ENCODE measurements at places on chromosomes 16 and 17. TPM values are rescaled to one million over a fixed set of nuclear protein-coding genes. Genes with fewer than 3 reads are reported as not detected.

DNA sequence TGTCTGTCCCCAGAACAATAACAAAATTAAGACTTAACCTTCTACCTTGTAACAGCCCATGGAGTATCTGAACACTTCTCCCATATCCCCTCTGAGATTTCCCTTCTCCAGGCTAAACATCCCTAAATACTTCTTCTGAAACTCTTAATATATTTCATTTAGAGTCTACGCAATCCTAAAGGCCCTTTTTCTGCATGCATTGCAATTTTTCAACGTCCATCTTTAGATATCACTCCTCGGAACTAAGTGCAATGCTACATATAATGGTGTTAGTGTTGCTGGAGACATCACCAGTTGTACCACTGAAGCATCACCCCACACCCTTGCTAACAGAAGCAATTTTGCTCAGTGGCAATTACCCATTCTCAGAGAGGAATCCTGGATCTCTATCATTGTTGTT is 13.2 kb downstream of the GRIN2A start:
- no peak overlapping the region for H3K4me3 ChIP-seq
- H3K4me1 ChIP-seq, result no peaks in the 10 kb centered on the region
- H3K27me3 ChIP-seq, result no peaks in the 10 kb centered on the region
- H3K36me3 ChIP-seq, result no peaks in the 10 kb centered on the region

- no peaks in the 10 kb centered on the region for H3K4me1 ChIP-seq
- H3K4me3 ChIP-seq, result no peak overlapping the region
- H3K27ac ChIP-seq, result no peak overlapping the region
- no peak for DNase-seq
- no peaks in the 10 kb centered on the region for H3K27me3 ChIP-seq
- H3K36me3 ChIP-seq, result no peaks in the 10 kb centered on the region
Measured at GRCh38 chr16:82807311-82807710, 180.5 kb downstream of the CDH13 start.

The RPRML gene
- 9.1 TPM for total RNA-seq

DNA sequence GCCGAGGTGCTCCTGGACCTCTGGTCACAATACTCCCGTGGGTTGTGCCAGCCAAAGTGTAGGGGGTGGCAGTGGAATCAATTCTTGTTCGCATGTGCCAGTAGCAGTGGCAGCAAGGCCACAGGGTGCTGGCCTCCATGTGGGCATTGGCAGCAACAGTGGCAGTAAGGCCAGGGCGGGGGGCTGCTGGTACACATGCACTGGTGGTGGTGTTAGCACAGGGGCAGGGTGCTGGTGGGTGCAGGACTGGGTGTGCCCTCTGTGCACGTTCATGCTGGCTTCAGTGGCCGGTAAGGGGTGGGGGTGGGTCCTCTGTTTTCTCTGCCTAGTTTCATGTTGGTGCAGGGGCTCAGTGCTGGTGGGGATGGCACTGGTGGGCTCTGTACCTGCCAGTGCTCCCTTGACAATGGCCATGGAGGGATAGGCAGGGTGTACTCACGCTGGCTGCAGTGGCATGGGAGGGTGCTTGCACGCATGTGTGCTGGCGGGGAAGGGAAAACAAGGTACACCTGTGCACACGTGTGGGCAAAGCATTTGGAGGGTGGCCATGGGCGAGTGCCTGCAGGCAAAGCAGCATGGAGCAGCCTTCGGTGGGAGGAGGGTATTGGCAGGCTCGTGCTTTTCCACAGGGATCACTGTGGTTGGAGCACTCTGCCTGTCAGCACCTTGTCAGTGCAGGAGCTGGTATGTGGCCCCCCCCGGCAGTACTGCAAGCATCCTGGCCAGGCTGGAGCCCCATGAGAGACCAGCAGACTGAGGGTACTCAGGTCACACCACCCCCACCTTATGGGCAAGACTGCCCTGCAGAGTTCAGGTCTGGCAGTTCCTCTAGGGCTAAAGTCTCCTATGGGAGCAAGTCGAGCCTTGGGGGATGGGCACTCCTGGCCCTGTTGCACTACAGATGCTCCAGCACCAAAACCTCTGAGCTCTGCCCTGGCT is 35.8 kb downstream of the NF1 start:
- no peak overlapping the region for H3K27ac ChIP-seq
- no peak for DNase-seq
- peaks cover 5% of the 10 kb centered on the region for H3K36me3 ChIP-seq

DNA sequence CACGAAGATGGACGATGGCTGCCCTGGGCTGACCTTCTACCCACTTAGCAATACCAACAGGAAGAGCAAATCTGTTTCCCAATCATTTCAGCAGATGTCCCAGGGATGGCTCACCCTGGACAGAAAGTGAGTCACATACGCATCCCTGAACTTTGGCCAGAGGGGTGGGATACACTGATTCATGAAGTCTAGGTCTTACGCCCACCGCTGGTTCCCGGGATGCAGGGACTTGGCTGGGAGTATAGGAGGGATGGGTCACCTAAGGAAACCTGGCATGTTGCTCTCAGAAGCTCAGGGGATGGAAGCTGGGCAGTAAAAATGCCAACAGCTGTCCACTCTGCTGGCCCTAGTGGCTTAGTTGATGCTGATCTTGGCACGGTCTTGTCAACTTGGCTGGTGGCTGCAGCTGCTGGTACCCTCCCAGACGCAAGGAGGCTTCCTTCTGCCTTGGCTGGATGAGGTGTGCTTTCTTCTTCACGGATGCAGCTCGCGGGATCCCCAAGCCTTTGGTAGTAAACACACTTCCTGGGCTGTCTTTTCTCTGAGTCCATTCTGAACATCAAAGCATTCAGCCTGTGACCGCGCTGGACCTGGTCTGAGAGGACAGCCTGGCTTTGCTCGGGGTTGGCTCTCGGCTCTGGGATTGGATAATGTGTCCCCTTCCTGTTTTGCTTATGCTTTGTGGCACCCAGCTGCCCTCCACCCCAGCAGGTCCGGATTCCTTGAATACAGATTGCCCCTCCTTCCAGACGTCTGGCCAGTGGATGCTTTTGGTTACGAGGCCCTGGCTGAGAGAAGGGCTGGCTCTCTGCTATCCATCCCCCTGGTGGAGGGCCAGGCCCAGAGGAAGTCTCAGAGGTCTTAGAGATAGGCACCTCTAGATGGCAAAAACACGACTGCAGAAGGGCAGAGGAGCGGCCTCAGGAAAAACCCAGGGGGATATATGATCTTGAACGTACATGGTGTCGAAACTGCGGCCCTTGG is 71.5 kb downstream of the RAP1GAP2 start:
- no peaks in the 10 kb centered on the region for H3K36me3 ChIP-seq
- no peak overlapping the region for H3K27ac ChIP-seq
- no peak overlapping the region for H3K4me3 ChIP-seq
- no peak for DNase-seq
- no peaks in the 10 kb centered on the region for H3K4me1 ChIP-seq

GRCh38 chr17:7437950-7438614 is 1.2 kb upstream of the FGF11 start:
- H3K4me1 ChIP-seq, result peaks cover 3% of the 10 kb centered on the region
- H3K27me3 ChIP-seq, result no peaks in the 10 kb centered on the region
- no peak for DNase-seq
- H3K4me3 ChIP-seq, result no peak overlapping the region
- no peaks in the 10 kb centered on the region for H3K36me3 ChIP-seq
- H3K27ac ChIP-seq, result no peak overlapping the region

- no peaks in the 10 kb centered on the region for H3K36me3 ChIP-seq
- no peak for DNase-seq
- no peaks in the 10 kb centered on the region for H3K4me1 ChIP-seq
- H3K4me3 ChIP-seq, result no peak overlapping the region
Measured at GRCh38 chr16:12906271-12906670, 4.9 kb downstream of the SHISA9 start.

The TM4SF5 gene
- not detected for total RNA-seq

DNA sequence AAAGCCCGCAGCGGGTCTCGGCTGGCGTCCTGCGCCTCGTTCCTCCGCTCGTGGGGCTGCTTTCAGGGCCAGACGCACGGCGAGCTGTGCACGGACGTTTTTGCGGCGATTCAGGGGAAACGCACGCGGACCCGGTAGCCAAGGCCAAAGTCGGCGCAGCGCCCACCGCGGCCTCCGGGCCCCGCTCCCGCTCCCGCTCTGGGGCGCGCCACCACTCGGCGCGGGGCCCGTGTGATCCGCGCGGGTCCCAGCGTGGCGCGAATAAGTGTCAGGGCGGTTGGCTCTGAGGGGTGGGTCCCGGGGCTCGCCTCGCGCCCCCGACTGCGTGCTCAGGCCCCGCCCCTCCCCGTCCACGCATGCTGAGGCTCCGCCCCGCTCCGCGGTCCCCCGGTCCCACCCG is 694 bp upstream of the TBCD start:
- peak overlapping the region; percentile 51 for H3K4me3 ChIP-seq
- DNase-seq, result no peak
- peaks cover 3% of the 10 kb centered on the region for H3K4me1 ChIP-seq
- H3K36me3 ChIP-seq, result 0 out of 2 replicates have a peak, but pooled peaks cover 2% of the 10 kb centered on the region
- no peaks in the 10 kb centered on the region for H3K27me3 ChIP-seq

GRCh38 chr16:48596326-48596725 is 13.7 kb downstream of the N4BP1 start:
- no peak for DNase-seq
- no peak overlapping the region for H3K4me3 ChIP-seq
- no peak overlapping the region for H3K27ac ChIP-seq
- H3K36me3 ChIP-seq, result peaks cover 15% of the 10 kb centered on the region
- H3K4me1 ChIP-seq, result no peaks in the 10 kb centered on the region

The DNAAF1 gene
- not detected for total RNA-seq

The CACNG1 gene
- not detected for total RNA-seq

- no peak for DNase-seq
- no peaks in the 10 kb centered on the region for H3K4me1 ChIP-seq
- H3K36me3 ChIP-seq, result no peaks in the 10 kb centered on the region
- H3K4me3 ChIP-seq, result no peak overlapping the region
Measured at GRCh38 chr17:16662936-16663335, 9.3 kb upstream of the ZNF624 start.

DNA sequence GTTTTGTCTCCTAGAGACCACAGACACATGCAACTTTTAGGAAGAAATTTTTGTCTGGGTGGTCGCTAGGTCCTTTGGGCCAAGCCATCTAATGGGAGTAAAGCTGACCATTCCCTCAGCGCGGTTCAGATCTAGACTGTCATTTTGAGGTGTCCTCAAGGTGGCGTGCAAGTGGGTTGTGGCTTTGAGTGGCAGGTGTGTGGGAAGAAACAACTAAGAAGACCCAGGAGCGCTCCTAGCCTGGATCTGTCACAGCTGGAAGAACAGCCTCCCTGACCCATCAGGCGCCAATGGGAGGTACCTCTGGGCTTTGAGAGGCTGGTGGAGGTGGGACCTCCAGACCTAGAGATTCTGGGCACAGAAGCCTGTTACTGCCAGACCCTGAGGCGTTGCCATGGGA is 645.1 kb downstream of the KCNJ18 start:
- H3K36me3 ChIP-seq, result no peaks in the 10 kb centered on the region
- no peak overlapping the region for H3K27ac ChIP-seq
- H3K27me3 ChIP-seq, result peaks cover 15% of the 10 kb centered on the region
- no peak overlapping the region for H3K4me3 ChIP-seq
- no peak for DNase-seq
- no peaks in the 10 kb centered on the region for H3K4me1 ChIP-seq

- H3K27ac ChIP-seq, result no peak overlapping the region
- no peaks in the 10 kb centered on the region for H3K36me3 ChIP-seq
- H3K4me3 ChIP-seq, result no peak overlapping the region
- H3K27me3 ChIP-seq, result no peaks in the 10 kb centered on the region
- DNase-seq, result peak; percentile 43
Measured at GRCh38 chr16:17224879-17225281, 245.9 kb downstream of the XYLT1 start.

DNA sequence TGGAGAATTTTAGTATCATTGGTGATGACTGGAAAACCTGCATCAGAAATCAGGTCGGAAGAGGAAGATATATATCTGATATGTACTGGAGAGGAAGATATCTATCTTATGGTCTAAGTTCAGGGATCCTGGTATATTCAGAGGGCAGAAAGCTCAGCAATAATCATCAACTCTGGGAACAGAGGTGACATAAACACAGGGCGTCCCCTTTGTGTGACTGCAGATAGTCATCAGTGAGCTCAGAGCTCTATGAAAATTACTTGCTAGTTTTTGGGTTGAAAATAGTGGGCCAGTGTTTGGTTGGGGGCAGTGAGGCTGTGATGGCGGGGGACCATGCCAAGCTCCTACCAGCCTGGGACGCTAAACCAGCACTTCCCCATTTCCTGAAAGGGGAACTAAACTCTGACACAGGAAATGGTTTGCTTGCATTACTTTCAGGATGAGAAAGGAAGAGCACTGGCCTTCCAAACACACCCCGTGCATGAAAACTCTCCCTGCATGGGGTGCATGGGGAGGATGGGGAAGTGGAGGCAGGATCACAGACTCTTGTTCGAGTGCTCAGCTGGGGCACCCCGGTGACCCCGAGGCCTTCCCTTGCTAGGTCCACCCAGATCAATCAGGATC is 15.8 kb downstream of the NOD2 start:
- no peaks in the 10 kb centered on the region for H3K27me3 ChIP-seq
- H3K4me1 ChIP-seq, result no peaks in the 10 kb centered on the region
- H3K36me3 ChIP-seq, result no peaks in the 10 kb centered on the region
- no peak overlapping the region for H3K4me3 ChIP-seq

DNA sequence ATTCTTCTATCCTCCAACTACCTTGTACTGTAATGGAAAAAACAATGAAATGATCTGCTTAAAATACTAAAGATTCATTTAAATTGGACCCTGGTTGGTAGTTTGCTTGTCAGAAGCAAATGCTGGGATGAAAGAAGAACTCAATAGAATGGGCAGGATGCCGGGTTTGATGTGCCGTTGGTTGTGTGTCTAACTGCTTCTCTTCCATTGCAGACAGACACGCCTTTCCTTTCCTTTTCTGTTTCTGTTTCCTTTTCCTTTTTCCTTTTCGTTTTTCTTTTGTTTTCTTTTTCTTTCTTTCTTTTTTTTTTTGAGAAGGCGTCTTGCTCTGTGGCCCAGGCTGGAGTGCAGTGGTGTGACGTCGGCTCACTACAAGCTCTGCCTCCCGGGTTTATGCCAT is 64.6 kb downstream of the PLCG2 start:
- no peak overlapping the region for H3K4me3 ChIP-seq
- no peak overlapping the region for H3K27ac ChIP-seq
- H3K4me1 ChIP-seq, result no peaks in the 10 kb centered on the region
- DNase-seq, result no peak

All from SJCRH30 (cell line).